CD4-positive, CD25-positive, alpha-beta regulatory T cell (primary cell): ENCODE measurements at places on chromosomes 5 and 9.

DNA sequence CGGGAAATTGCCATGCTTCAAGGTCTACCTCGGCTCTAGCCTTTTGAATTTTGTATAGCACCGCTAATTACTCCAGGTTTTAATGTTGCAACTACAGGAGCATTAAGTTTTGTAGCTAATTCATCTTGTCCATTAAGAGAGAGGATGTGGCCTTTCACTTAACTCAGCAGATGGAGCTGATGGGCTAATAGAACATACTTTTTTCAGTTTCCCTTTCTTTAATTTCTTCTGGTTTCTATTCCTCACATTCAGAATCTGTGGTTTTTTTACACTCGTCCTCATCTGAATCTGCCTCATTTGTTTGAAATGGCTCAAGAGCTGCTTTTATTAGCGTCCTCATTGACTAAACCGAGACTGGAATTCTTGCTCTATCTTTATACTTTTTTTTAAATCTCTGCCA, 2085.7 kb upstream of the C9orf72 start:
- no peak overlapping the region for H3K4me3 ChIP-seq
- H3K27ac ChIP-seq: no peak overlapping the region
- no peak for DNase-seq
- H3K27me3 ChIP-seq: no peaks in the 10 kb centered on the region

DNA sequence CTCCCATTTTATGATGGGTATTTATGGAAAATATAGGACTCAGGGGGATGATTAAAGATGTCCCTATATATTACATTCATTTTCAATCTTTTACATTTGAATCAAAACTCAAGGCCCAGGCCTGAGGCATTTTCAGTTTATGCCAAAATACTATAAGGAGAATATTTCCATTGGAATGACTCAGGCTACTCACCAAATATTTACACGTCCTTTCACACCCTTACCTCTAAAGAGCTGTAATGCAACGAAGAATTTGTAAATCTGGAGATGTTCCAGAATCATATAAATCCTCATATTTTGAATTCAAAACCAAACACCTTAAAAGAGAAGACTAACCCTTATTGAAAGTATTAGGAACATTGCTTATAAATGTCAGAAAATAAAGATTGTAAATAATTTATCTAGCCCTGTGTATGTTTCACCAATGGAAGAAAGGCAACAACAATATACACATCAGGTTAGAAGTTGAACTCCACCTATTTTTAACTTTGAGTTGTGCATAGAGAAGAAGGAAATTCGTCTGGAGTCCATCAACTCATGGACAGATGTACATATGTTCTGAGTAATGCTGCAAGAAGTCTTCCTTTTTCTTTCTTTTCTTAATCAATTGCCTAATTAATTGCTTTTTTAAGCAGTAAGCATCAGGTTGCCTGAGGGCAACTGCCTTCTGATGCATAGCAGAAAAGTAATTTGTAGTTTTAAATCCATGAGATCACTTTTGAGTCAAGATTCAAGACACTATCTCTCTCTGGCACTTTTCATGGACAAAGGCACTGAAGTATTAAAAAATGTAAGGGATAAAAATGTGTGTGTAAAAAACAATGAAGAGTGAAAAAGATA, 579.3 kb upstream of the RGMB start:
- no peaks in the 10 kb centered on the region for H3K27me3 ChIP-seq
- no peak overlapping the region for H3K4me3 ChIP-seq
- no peaks in the 10 kb centered on the region for H3K36me3 ChIP-seq
- no peak overlapping the region for H3K27ac ChIP-seq
- DNase-seq: no peak

DNA sequence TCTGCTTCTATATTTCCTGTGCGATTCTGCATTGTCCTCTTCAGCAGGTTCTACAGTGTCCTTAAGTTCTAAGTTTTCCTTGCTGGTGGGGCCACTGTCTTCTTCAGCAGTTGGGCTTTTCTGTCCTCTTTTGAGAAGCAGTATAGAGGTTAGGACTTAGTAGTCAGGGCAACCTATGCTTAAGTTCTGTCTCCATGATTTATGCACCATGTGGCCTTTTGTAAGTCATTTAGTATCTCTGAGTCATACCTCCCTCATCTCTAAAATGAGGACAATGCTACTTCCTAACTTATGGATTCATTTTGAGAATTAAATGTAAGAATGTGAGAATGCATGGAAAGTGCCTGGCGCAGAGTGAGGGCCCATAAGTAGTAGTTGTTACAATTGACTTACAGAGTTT, 46.8 kb downstream of the GRIN3A start:
- H3K27ac ChIP-seq: no peak overlapping the region
- H3K4me1 ChIP-seq: no peaks in the 10 kb centered on the region

DNA sequence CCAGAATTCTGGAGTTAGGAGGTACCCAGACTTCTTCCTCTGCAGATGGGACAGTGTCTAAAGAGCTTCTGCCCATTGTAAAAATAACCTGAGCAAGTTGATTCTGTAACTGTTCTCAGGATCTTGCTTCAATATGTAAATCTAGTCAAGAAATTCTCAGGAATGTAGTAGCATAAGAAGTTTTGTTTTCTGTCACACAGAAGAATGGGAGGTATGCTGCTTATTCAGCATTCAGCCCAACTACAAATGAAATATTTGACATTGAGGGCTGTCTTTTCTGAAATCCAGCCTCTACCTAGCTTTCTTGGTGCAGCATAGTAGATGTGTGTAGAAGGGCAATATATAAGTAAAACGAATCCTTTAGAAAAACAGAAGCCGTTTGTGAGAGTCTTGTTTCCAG, 13.8 kb downstream of the MACIR start:
- H3K4me3 ChIP-seq: no peak overlapping the region
- DNase-seq: no peak
- no peaks in the 10 kb centered on the region for H3K27me3 ChIP-seq
- H3K4me1 ChIP-seq: no peaks in the 10 kb centered on the region
- no peak overlapping the region for H3K27ac ChIP-seq

DNA sequence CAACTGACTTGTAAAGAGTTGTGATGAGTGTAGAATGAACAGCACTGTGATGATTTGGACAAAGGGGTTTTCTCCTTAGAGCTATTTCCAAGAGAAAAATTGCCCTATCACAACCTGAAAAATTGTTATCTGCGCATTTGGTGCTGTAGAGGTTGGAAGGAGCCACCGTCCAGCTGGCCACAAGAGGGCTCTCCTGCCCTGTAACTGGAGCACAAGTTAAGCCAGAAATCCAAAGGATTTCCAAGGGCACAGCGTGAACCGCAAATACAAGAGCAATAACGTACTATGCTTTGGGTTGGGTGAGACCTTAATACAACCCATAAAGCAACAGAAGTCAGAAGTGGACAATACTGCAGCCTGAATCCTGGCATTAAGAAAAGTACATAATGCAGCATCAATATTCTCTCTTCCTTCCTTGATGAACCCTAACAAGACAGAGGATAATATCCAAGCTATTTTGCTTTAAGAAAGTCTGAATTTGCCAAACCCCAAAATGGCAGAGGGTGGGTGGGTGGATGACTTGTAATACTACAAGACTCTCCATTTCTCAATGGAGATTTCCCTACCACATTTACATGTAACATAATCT, 56.8 kb upstream of the SMIM32 start:
- no peaks in the 10 kb centered on the region for H3K36me3 ChIP-seq
- no peak overlapping the region for H3K27ac ChIP-seq
- H3K4me1 ChIP-seq: no peaks in the 10 kb centered on the region
- H3K4me3 ChIP-seq: no peak overlapping the region
- no peak for DNase-seq

GRCh38 chr5:21397693-21398092, 1409.7 kb upstream of the CDH18 start:
- DNase-seq: peak; percentile 20
- no peaks in the 10 kb centered on the region for H3K27me3 ChIP-seq
- no peak overlapping the region for H3K4me3 ChIP-seq
- no peaks in the 10 kb centered on the region for H3K4me1 ChIP-seq
- no peak overlapping the region for H3K27ac ChIP-seq

DNA sequence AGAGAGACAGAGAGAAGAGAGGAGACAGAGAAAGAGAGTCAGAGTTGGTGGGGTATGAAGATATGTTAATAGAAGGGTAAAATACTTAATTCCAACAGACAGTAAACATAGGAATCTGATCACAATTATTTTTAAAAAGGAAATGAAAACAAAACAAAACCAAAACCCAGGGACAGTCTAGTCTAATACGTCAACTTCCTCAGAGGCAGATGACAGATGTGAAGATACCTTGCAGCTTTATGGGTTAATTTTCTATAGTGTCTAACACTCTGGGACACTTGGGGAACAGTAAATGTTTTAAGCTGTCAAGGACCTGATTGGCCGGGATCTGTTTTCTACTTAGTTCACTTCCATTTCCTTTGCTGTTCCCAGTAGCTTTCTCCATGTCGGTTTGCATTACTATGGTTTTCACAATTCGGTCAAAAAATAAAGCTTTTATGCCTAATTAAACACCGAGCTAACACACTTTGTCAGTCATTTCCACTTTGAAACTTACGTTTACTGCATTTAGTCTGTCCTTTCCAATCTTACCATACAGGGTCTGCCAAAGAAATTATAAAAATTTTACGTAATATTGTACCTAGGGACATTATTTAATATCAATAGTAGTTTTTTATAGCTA, 216.5 kb downstream of the MCTP1 start:
- H3K4me3 ChIP-seq: no peak overlapping the region
- no peak for DNase-seq
- no peaks in the 10 kb centered on the region for H3K36me3 ChIP-seq
- H3K27me3 ChIP-seq: no peaks in the 10 kb centered on the region
- H3K27ac ChIP-seq: no peak overlapping the region

GRCh38 chr9:83620841-83621636, 1.9 kb upstream of the IDNK start:
- H3K4me3 ChIP-seq: peak overlapping the region; percentile 5
- no peaks in the 10 kb centered on the region for H3K27me3 ChIP-seq
- no peaks in the 10 kb centered on the region for H3K36me3 ChIP-seq
